ENCODE measurements at places on chromosomes 12 and 14. TPM values are rescaled to one million over a fixed set of nuclear protein-coding genes. Genes with fewer than 3 reads are reported as not detected.

DNA sequence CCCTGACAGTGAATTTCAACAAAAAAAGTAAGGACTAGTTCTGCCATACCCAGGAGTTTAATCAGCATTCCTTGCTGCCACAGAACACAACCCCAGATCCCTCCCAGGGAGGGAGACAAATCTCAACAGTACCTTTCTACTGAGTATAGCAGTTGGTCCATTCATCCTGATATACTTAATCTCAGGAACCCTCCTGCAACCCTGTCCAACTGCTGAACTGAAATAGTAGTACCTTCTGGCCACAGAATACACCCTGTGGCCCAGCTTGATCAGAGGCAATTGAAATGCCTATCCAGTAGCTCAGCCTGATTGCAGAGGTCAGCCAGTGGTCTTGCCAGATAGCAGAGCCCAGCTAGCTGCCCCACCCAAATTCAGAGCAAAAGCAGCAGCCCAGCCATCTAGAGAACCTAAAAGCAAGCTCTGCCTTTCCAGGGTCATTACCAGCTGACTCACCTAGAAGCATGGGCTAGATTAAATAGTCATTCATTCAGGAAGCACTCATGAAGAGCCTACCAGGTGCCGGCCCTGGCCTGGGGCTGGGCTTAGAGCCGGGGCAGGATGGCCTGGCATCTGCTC lies 40.0 kb upstream of the RHOJ start:
- DNase-seq, result no peak

DNA sequence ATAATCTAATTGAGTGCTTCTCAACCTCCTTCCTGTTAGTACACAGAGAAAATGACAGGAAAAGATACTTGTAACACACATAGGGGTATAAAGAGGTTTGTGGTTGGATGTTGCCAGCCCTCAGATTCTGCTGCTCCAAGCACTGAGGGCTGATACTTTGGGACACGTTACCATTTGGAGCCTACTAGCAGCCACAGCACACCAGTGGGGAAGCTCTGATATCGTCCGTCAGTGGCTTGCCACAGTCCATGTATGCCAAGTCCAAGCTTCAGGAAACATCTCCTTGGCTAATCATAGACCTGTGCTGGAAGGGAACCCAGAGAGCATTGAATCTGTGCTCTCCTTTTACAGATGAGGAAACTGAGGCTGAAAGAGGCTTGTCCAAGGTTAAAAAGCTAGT lies 22.3 kb downstream of the B4GALNT3 start:
- DNase-seq, result no peak

GRCh38 chr12:13790317-13790716 lies 191.1 kb downstream of the GRIN2B start:
- no peak for DNase-seq

The ATP23 gene
- total RNA-seq, result 10.8 TPM

The BRMS1L gene
- total RNA-seq, result 6.1 TPM

The PIWIL1 gene
- total RNA-seq, result not detected
